Subcutaneous adipose tissue (tissue), 4 donors: ENCODE measurements at places on chromosomes 16 and 17. TPM values are rescaled to one million over a fixed set of nuclear protein-coding genes. Genes with fewer than 3 reads are reported as not detected.

The TPSB2 gene
- 163 TPM for total RNA-seq

The COL1A1 gene
- total RNA-seq, result 109 TPM

The ADAMTS18 gene
- total RNA-seq, result 20.9 TPM

The PIK3R5 gene
- 29.1 TPM for total RNA-seq

The SRCIN1 gene
- total RNA-seq, result 4.9 TPM

The TERF2IP gene
- 91.6 TPM for total RNA-seq

The SLC4A1 gene
- total RNA-seq, result under 0.01 TPM

The CCL7 gene
- not detected for total RNA-seq

The VWA3A gene
- not detected for total RNA-seq

The TBC1D3K gene
- not detected for total RNA-seq

The NPIPB2 gene
- 13.9 TPM for total RNA-seq

The SPNS2 gene
- 16.3 TPM for total RNA-seq

The RUNDC3A gene
- not detected for total RNA-seq

The OR1A1 gene
- total RNA-seq, result not detected

The EVPLL gene
- 0.85 TPM for total RNA-seq

The SGCA gene
- total RNA-seq, result not detected

The TBC1D3D gene
- not detected for total RNA-seq

The SBK1 gene
- not detected for total RNA-seq

The BCO1 gene
- total RNA-seq, result not detected

The FZD2 gene
- 5.6 TPM for total RNA-seq

The KRTAP3-1 gene
- not detected for total RNA-seq

The ZACN gene
- not detected for total RNA-seq

The TNK1 gene
- total RNA-seq, result 1.9 TPM

The KRT25 gene
- total RNA-seq, result not detected

The SRL gene
- 0.34 TPM for total RNA-seq
